Thoracic aorta (tissue), 2 donors: ENCODE measurements at places on chromosomes 7 and 10. TPM values are rescaled to one million over a fixed set of nuclear protein-coding genes. Genes with fewer than 3 reads are reported as not detected.

AKR1D1 gene
- total RNA-seq = not detected

- no peaks in the 10 kb centered on the region for H3K4me1 ChIP-seq
- no peak for DNase-seq
- no peak overlapping the region for H3K4me3 ChIP-seq
- no peaks in the 10 kb centered on the region for H3K36me3 ChIP-seq
Observed at GRCh38 chr10:84101042-84101441, 38.3 kb upstream of the GHITM start.

- H3K4me3 ChIP-seq = no peak overlapping the region
- H3K4me1 ChIP-seq = no peaks in the 10 kb centered on the region
- H3K27me3 ChIP-seq = no peaks in the 10 kb centered on the region
- no peak for DNase-seq
- no peak overlapping the region for H3K27ac ChIP-seq
Observed at GRCh38 chr10:76974017-76974691, 663.5 kb downstream of the KCNMA1 start.

DNA sequence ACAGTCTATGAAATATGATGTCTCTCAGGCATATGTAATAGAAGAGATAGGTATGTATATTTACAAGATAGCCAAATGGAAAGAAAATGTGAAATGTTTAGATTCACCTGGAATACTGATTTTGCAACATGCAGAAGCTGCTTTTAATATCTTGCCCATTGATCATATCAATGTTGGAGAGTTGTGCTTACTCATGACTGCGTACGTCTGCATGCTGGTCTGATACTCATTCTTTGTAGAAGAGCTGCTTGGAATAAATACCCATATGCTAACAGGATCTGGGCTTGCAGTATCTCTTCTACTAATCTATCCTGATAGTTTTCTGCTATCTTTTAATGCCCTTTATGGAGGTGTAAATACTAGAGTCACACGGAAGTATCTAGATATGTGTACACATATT lies 120.6 kb upstream of the FOXP2 start:
- no peak overlapping the region for H3K27ac ChIP-seq
- H3K27me3 ChIP-seq = no peaks in the 10 kb centered on the region
- H3K36me3 ChIP-seq = no peaks in the 10 kb centered on the region
- peaks cover 9% of the 10 kb centered on the region for H3K4me1 ChIP-seq
- H3K4me3 ChIP-seq = no peak overlapping the region

LRRTM3 gene
- total RNA-seq = 0.14 TPM

GRCh38 chr7:40165216-40165615 lies 30.4 kb downstream of the SUGCT start:
- no peaks in the 10 kb centered on the region for H3K27me3 ChIP-seq
- no peak overlapping the region for H3K4me3 ChIP-seq
- no peak overlapping the region for H3K27ac ChIP-seq
- no peaks in the 10 kb centered on the region for H3K4me1 ChIP-seq
- H3K36me3 ChIP-seq = no peaks in the 10 kb centered on the region
- no peak for DNase-seq

- H3K4me3 ChIP-seq = no peak overlapping the region
- H3K36me3 ChIP-seq = no peaks in the 10 kb centered on the region
- no peak for DNase-seq
- H3K4me1 ChIP-seq = no peaks in the 10 kb centered on the region
- H3K27ac ChIP-seq = no peak overlapping the region
- H3K27me3 ChIP-seq = no peaks in the 10 kb centered on the region
Observed at GRCh38 chr7:151920488-151920887, 35.8 kb upstream of the GALNTL5 start.

OPN1SW gene
- not detected for total RNA-seq

GRCh38 chr10:85668522-85668921 lies 698.1 kb downstream of the GRID1 start:
- no peaks in the 10 kb centered on the region for H3K4me1 ChIP-seq
- H3K27ac ChIP-seq = no peak overlapping the region
- H3K4me3 ChIP-seq = no peak overlapping the region
- no peaks in the 10 kb centered on the region for H3K27me3 ChIP-seq
- no peak for DNase-seq

- peak within 1 kb of the TSS; percentile 79 for H3K4me3 ChIP-seq
- H3K27ac ChIP-seq = no peak within 1 kb of the TSS
- H3K36me3 ChIP-seq = no peaks in the 10 kb centered on the region
- H3K27me3 ChIP-seq = no peaks in the 10 kb centered on the region
- no peak for DNase-seq
Observed at GRCh38 chr7:29194594-29195427, at the start of gene CHN2. Gene CHN2 (plus strand): TSS chr7:29194775.

DNA sequence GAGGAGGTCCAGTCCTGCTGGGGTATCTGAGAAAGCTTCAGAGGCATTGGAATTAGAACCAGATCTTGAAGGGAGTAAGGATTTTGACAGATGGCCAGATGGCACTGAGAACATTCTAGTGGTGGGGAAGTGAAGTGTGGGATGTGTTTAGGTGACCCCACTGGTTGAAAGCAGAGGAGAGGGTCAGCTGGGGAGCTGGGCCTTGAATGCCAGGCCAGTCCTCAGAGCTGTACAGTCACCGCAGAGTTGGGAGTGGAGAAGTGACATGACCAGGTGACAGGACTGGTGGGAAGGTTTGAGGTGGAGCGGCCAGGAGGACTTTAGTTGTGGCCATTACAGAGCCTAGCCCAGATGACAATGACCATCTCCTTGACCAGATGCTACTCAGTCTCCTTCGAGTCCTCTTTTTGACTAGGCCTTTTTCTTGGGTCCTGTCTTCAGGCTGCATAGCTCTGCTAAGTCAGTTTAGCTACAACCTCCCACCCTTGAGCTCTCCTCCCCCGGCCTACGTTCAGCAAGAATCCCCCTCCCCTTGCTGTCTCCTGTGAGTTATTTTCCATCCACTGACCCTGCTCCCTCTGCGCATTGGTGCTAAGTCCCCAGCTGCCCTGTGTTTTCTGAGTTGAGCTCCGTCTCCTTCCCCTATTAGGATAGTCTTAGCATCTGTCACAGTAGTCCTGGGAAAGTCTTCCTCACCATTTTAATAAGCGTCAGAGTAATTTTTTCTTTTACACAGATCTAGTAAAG lies 56.3 kb downstream of the CCNY start:
- H3K27me3 ChIP-seq = no peaks in the 10 kb centered on the region
- H3K36me3 ChIP-seq = no peaks in the 10 kb centered on the region
- H3K4me1 ChIP-seq = peaks cover 13% of the 10 kb centered on the region
- no peak overlapping the region for H3K4me3 ChIP-seq
- no peak for DNase-seq

- no peaks in the 10 kb centered on the region for H3K4me1 ChIP-seq
- H3K4me3 ChIP-seq = no peak overlapping the region
- H3K27me3 ChIP-seq = no peaks in the 10 kb centered on the region
- no peaks in the 10 kb centered on the region for H3K36me3 ChIP-seq
- DNase-seq = no peak
Observed at GRCh38 chr10:4717670-4718069, 108.3 kb upstream of the AKR1E2 start.

- DNase-seq = no peak
- H3K4me3 ChIP-seq = no peak overlapping the region
- no peak overlapping the region for H3K27ac ChIP-seq
- H3K4me1 ChIP-seq = no peaks in the 10 kb centered on the region
- no peaks in the 10 kb centered on the region for H3K36me3 ChIP-seq
Observed at GRCh38 chr7:48058990-48059389, 23.6 kb downstream of the C7orf57 start.

DNA sequence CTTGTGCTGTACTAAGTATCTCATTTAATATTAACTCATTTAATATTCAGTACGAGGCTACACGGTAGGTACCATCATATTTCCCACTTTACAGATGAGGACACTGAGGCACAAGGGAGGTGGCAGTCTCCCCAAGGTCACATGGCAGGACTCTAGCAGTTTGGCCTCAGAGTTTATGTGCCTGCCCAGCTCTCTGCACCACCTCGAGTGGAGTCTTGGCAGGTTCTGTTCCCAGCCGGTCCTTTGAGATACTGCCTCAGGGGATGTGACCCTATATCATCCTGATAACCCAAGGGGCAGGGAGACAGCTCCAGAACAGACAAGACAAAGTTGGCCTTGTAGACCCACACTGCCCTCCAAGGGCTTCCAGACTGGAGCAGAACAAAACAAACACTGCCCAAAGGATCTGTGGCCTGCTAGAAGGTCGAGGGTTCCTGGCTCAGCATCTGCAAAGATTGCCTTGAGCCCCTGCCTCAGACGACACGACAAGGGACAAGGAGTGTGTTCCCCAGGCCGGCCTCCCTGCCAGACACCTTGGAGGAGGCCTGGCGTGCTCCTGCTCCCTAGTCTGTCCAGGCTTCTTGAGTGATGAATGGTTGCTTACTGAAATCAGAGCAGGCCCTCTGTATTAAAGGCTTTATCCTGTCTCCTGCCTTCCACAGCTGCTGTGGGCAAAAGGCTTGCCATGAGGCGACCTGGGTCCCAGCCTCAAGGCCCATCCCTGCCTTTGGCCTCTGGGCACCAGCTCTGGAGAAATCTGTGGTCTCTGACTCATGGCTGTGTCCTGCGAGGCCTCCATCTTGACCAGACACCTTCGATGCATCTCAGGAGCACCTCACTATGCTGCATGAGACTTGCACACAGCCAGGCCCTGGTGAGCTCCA lies 3.9 kb upstream of the PWWP2B start:
- no peak for DNase-seq
- no peak overlapping the region for H3K4me3 ChIP-seq
- no peak overlapping the region for H3K27ac ChIP-seq
- H3K4me1 ChIP-seq = peaks cover 5% of the 10 kb centered on the region
- H3K27me3 ChIP-seq = no peaks in the 10 kb centered on the region
